ENCODE measurements at places on chromosomes 4 and X. TPM values are rescaled to one million over a fixed set of nuclear protein-coding genes. Genes with fewer than 3 reads are reported as not detected.

The PNMA5 gene
- polyA plus RNA-seq, result not detected

DNA sequence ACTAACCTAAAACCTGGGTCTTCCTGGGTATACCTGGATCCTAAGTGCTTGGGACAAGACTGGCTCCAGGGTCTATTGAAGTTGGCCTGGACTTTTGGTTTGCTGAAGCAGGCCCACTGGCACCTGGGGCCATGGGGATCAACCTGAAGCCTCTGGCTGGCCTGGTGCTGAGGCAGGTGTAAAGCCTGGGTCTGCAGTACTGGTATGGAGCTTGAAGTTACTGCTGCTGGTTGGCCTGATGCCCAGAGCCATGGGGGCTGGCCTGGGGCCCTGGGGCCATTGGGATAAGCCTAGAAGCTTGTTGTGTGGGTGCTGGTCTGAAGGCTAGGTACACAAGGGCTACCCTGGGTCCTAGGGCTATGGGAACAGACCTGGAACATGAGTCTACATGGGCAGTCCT, 743.2 kb upstream of the GRIA3 start:
- no peaks in the 10 kb centered on the region for H3K36me3 ChIP-seq
- H3K27ac ChIP-seq, result no peak overlapping the region
- no peaks in the 10 kb centered on the region for H3K27me3 ChIP-seq
- no peak for DNase-seq
- H3K4me1 ChIP-seq, result peaks cover 2% of the 10 kb centered on the region

DNA sequence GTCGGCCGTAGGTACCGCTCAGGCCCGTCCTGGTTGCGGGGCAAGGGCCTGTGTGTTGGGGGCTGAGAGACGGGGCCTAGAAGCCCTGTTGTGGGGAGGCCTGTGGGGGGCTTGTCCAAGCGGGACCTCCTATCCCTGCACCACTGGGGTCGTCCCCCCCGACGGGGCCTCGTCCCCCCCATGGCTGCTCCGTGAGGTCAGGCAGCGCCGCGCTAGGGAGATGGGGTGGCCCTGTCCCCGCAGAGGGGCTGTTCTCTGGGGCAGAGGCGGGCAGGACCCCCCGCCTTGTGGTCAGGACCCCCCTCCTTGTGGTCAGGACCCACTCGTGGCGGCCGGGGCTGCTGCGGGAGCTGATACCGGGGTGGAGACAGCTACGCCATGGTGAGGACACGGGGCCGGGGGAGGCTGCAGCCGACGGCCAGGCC, 12.1 kb upstream of the GTPBP6 start:
- peaks cover 16% of the 10 kb centered on the region for H3K27me3 ChIP-seq
- no peak overlapping the region for H3K27ac ChIP-seq
- DNase-seq, result no peak
- H3K4me3 ChIP-seq, result no peak overlapping the region

DNA sequence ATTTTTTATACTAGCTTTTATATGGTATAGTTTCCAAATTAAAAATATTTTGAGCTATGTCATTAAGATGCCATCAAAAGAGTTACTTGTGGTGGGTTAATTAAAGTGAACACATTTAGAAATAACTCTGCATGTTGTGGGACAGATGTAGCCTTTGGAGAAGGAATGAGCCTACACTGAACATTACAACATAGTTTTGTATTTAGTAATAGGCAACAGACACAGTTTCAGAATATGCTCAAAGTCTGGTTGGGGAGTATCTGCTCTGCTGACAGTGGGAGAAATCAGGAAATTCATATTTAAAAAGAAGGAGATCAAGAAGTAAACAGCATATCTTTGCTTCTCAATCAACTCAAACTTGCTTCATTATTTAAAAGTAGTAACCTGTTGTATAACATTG, 23.7 kb downstream of the EMCN start:
- no peaks in the 10 kb centered on the region for H3K27me3 ChIP-seq
- H3K4me3 ChIP-seq, result no peak overlapping the region
- H3K27ac ChIP-seq, result no peak overlapping the region
- H3K36me3 ChIP-seq, result no peaks in the 10 kb centered on the region

DNA sequence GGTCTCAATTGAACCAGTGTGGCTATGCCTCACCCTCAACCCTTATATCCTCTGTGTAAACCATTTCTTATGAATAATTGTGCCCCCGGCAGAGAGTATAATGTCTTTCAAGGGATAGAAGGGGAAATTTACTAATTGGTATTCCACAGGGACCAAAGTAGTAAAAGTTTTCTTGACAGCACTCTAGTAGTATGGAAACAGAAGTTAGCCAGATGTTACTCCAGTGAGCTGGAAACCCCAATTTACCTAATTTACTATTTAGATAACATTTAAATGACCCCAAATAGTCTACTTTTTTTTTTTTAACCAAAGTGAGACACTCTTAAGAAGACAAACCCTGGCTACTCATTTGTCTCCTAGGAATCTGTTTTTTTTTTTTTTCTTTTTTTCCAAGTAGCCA, 32.3 kb downstream of the DTHD1 start:
- H3K4me1 ChIP-seq, result no peaks in the 10 kb centered on the region
- no peak overlapping the region for H3K27ac ChIP-seq

The BMPR1B gene
- 10.9 TPM for polyA plus RNA-seq

GRCh38 chr4:80446248-80446647, 110.7 kb downstream of the CFAP299 start:
- H3K4me3 ChIP-seq, result no peak overlapping the region
- H3K36me3 ChIP-seq, result no peaks in the 10 kb centered on the region
- no peak overlapping the region for H3K27ac ChIP-seq
- no peaks in the 10 kb centered on the region for H3K27me3 ChIP-seq

GRCh38 chrX:46707274-46707965, 51.5 kb downstream of the SLC9A7 start:
- DNase-seq, result no peak
- H3K27me3 ChIP-seq, result peaks cover 11% of the 10 kb centered on the region
- H3K27ac ChIP-seq, result no peak overlapping the region
- no peaks in the 10 kb centered on the region for H3K36me3 ChIP-seq
- peaks cover 2% of the 10 kb centered on the region for H3K4me1 ChIP-seq
- no peak overlapping the region for H3K4me3 ChIP-seq

DNA sequence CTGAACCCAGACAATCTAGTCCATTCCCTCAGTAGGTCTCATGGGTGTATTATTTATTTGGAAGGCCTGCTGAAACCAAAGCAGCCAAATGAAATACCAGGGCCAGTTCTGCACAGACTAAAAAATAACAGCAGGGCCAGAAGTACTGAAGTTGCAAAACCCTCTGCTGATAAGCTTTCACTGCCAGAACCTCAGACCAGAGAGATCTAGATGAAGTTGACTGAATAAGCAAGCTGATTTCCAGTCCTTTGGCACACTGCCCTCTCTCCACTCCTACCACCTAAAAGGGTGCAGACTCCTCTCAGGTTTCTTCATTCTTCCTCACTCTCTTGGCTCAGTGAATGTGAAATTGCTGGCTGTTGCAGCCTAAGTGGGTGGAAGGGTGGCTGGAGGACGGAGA, 276.7 kb upstream of the KLF3 start:
- DNase-seq, result peak; percentile 67
- no peak overlapping the region for H3K27ac ChIP-seq
- H3K27me3 ChIP-seq, result no peaks in the 10 kb centered on the region
- H3K4me3 ChIP-seq, result no peak overlapping the region

- DNase-seq, result no peak
- no peak overlapping the region for H3K27ac ChIP-seq
Measured at GRCh38 chrX:291411-291901, 10.3 kb downstream of the PLCXD1 start.

- DNase-seq, result no peak
- no peaks in the 10 kb centered on the region for H3K27me3 ChIP-seq
- H3K4me1 ChIP-seq, result no peaks in the 10 kb centered on the region
- no peak overlapping the region for H3K27ac ChIP-seq
Measured at GRCh38 chrX:121333942-121334341, 286.5 kb downstream of the GLUD2 start.

- no peaks in the 10 kb centered on the region for H3K36me3 ChIP-seq
- no peak overlapping the region for H3K4me3 ChIP-seq
Measured at GRCh38 chr4:14143892-14144291, 516.4 kb upstream of the BOD1L1 start.

- no peaks in the 10 kb centered on the region for H3K36me3 ChIP-seq
- DNase-seq, result no peak
- H3K27me3 ChIP-seq, result no peaks in the 10 kb centered on the region
- H3K4me1 ChIP-seq, result no peaks in the 10 kb centered on the region
Measured at GRCh38 chr4:152577708-152578396, 42.0 kb upstream of the FBXW7 start.

- H3K4me3 ChIP-seq, result no peak overlapping the region
- no peaks in the 10 kb centered on the region for H3K36me3 ChIP-seq
- no peaks in the 10 kb centered on the region for H3K27me3 ChIP-seq
- peak overlapping the region; percentile 62 for H3K27ac ChIP-seq
- no peak for DNase-seq
Measured at GRCh38 chrX:154799556-154800348, 5.5 kb downstream of the MPP1 start.

The BEX1 gene
- polyA plus RNA-seq, result 2.1 TPM

- peaks cover 16% of the 10 kb centered on the region for H3K27me3 ChIP-seq
- H3K4me1 ChIP-seq, result peaks cover 7% of the 10 kb centered on the region
- H3K27ac ChIP-seq, result no peak overlapping the region
- DNase-seq, result peak; percentile 11
- no peak overlapping the region for H3K4me3 ChIP-seq
- no peaks in the 10 kb centered on the region for H3K36me3 ChIP-seq
Measured at GRCh38 chrX:2894885-2895292, 34.2 kb downstream of the ARSD start.

GRCh38 chrX:154486052-154486395, 391 bp downstream of the UBL4A start:
- DNase-seq, result peak; percentile 40
- peak overlapping the region; percentile 50 for H3K4me3 ChIP-seq
- peaks cover 15% of the 10 kb centered on the region for H3K36me3 ChIP-seq
- peaks cover 23% of the 10 kb centered on the region for H3K4me1 ChIP-seq

GRCh38 chr4:85368932-85369331, 106.0 kb upstream of the ARHGAP24 start:
- no peak overlapping the region for H3K4me3 ChIP-seq
- no peaks in the 10 kb centered on the region for H3K36me3 ChIP-seq
- peak; percentile 36 for DNase-seq
- H3K27ac ChIP-seq, result no peak overlapping the region
- peaks cover 3% of the 10 kb centered on the region for H3K4me1 ChIP-seq

The FRG2 gene
- not detected for polyA plus RNA-seq

The RAB9B gene
- 27.4 TPM for polyA plus RNA-seq

The LRCH2 gene
- polyA plus RNA-seq, result 4.4 TPM

DNA sequence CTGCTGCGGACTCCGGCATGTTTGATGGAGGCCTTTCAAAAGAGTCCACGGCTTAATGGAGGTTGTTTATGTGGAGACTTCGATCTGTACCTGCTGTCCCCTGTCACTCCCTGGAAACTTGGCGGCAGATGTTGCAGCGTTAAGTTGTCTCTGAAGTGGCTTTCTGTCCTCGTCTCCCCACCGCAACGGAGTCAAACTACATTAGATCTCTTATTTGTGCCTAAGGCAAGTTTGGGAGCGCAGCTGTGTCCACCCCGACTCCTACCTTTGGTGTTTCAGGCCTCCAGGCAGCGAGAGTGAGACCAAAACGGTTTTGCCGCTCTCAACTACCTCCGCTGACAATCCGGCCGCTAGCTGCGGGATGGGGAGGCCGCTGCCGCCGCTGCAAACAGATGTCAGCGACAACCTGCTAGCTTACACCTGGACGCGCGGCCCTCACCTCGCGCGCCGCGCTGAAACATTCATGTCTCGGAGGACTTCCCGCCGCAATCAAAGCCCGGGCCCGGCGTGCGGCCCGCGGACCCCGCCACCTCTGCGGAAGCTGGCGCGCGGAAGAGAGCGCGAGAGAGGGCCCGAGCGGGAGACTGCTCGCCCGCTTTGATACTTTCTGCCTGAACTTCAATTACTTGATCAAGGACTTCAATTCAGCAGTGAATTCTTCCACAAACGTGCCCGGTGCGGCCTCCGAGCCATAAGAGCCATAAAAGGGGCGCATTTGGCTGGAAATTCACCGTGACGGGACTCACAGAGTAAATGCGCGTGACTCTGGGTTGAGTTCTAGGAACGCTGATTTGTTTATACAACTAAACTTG, 108.4 kb downstream of the ANTXR2 start:
- H3K27me3 ChIP-seq, result peaks cover 5% of the 10 kb centered on the region
- DNase-seq, result peak; percentile 57
- H3K4me1 ChIP-seq, result peaks cover 4% of the 10 kb centered on the region
- peak overlapping the region; percentile 80 for H3K27ac ChIP-seq
- H3K4me3 ChIP-seq, result peak overlapping the region; percentile 28

DNA sequence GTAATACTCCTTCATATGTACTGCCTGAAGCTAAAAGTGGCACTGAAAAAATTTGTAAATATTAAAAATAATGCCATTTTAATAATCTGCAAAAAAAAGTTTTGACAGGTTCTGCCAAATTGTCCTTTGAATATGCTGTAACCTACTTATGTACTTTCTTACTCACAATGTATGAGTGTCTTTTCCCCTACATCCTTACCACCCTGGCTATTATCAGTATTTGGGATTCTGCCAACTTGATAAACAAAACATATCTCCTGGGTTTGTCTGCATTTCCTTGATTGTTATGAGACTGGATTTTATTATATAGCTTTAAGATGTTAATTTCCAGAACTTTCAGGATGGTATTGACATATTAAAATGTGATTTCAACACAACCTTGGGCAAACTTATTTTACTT, 187.9 kb downstream of the CHM start:
- no peak overlapping the region for H3K27ac ChIP-seq
- no peaks in the 10 kb centered on the region for H3K36me3 ChIP-seq
- DNase-seq, result no peak
- H3K4me3 ChIP-seq, result no peak overlapping the region
- H3K27me3 ChIP-seq, result no peaks in the 10 kb centered on the region
- H3K4me1 ChIP-seq, result no peaks in the 10 kb centered on the region

- no peaks in the 10 kb centered on the region for H3K36me3 ChIP-seq
- DNase-seq, result peak; percentile 77
- no peak overlapping the region for H3K4me3 ChIP-seq
Measured at GRCh38 chrX:107766470-107767150, 9.0 kb downstream of the TSC22D3 start.

DNA sequence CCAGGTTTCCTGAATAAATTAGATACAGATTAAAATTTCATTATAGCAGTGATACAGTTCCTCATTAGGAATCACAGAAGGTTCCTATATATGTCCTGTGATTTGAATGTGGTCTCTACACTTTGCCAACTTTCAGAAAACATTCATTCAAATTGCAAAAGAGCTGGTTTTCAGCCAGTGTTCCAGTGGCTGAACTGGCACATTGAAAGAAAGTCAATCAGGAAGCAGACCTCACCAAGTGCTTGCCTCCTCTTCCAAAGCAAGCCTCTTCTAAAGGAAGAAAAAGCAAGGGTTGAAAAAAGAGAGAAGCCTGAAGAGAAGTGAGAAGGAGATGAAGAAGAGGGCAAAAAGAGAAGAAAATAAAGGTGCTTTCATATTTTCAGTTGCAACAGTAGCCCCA, 12.7 kb downstream of the KLHL34 start:
- H3K27ac ChIP-seq, result no peak overlapping the region
- H3K36me3 ChIP-seq, result no peaks in the 10 kb centered on the region
- no peak for DNase-seq
- no peak overlapping the region for H3K4me3 ChIP-seq
- peaks cover 2% of the 10 kb centered on the region for H3K27me3 ChIP-seq

GRCh38 chr4:68904786-68905185, 46.8 kb downstream of the UGT2A3 start:
- DNase-seq, result no peak
- H3K36me3 ChIP-seq, result no peaks in the 10 kb centered on the region
- no peak overlapping the region for H3K27ac ChIP-seq

The MAGEA1 gene
- polyA plus RNA-seq, result not detected

- no peaks in the 10 kb centered on the region for H3K27me3 ChIP-seq
- H3K4me3 ChIP-seq, result no peak overlapping the region
- H3K36me3 ChIP-seq, result peaks cover 83% of the 10 kb centered on the region
- peaks cover 64% of the 10 kb centered on the region for H3K4me1 ChIP-seq
- no peak overlapping the region for H3K27ac ChIP-seq
Measured at GRCh38 chr4:1215141-1216075, 33.5 kb downstream of the CTBP1 start.

- peak; percentile 66 for DNase-seq
- peaks cover 16% of the 10 kb centered on the region for H3K27me3 ChIP-seq
Measured at GRCh38 chr4:113978561-113979147, 793 bp downstream of the ARSJ start.

Measured in muscle of leg (tissue), 16 donors.